Right lung (tissue), 10 donors: ENCODE measurements at places on chromosomes 4 and X.
A peak's percentile ranks its signal among the peaks of the same experiment; 100 is the strongest.

DNA sequence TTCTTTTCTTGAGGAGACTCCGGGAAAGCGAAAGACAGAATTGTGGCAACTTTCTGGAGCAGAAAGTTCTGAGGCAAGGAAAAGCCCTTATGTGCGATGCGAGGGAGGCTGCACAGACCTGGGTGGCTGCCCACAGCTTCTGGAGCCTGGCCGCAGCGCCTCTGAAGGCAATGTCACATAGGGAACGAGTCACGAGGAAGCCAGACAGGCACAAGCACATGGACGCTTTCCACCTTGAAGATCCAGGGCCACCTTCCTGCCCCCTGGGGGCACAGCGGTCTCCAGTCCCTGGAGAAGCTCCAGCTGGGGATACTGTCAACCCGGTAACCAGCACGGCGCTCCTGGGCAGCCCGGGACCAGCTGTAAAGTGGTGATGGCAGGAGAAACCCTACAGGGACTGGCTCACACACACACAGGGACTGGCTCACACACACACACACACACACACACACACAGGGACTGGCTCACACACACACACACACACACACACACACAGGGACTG lies 69.8 kb downstream of the MTNR1A start:
- DNase-seq: peak; percentile 46

DNA sequence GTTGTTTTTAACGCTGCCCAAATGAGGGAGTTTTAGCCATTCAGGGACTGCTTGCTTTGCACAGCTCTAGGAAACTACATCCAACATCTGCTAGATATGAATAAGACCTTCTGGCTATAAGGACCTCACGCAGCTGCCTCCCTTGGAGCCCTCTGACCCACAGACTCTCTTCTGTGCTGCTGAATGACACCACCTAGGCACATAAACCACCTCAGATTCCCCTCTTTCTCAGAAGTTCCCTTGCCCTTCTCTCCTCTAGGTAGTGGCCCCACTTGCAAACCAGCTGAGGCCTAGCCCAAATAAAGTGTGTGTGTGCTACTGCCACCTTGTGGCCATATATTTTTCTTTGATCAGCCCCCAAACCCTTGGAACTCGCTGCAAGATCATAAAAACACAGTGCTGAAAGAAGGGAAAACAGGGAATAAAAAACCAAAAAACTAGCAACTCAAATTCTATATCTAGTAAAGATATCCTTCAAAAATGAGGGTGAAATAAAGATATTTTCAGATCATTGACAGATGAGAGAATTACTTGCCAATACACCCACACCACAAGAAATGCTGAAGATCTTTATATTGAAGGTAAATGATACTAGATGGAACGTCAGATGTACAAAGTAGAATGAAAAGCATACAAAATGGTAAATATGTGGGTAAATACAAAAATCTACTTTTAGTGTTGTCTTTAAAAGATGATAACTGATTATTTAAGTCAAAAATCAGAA lies 265.9 kb downstream of the ADAMTS3 start:
- peak; percentile 21 for DNase-seq

DNA sequence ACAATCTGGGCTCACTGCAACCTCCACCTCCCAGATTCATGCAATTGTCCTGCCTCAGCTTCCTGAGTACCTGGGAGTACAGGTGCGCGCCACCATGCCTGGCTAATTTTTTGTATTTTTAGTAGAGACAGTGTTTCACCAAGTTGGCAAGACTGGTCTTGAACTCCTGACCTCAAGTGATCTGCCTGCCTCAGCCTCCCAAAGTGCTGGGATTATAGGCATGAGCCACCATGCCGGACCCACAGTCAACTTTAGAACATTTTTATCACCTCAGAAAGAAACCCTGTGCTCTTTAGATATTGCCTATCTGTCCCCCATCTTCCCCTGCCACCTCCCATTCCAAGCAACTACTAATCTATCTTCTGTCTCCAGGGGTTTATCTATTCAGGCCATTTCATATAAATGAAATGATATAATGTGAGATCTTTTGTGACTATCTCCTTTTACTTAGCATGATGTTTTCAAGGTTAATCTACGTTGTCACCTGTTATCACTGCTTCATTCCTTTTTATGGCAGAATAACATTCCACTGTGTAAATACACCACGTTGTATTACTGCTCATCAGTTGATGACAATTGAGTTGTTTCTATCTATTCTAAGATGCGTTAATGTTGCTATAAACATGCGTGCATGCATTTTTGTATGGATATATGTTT lies 44.3 kb upstream of the GALNT7 start:
- DNase-seq: no peak

DNA sequence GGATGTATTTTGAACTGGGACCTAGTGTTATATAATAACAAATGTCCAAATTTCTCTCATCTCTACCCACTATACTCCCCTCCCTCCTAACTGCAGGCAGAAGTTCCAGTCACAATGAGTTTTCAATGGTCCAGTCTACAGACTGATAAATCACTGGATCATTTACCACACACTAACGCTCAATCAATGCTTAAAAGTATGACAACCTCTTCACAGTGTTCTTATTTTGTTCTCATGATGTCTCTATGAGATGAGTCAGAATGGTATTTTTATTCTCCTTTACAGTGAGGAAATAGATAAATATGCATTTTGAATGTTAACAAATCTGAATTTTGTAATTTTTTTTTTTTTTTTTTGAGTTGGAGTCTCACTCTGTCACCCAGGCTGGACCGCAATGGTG lies 83.7 kb upstream of the ETNPPL start:
- DNase-seq: no peak

DNA sequence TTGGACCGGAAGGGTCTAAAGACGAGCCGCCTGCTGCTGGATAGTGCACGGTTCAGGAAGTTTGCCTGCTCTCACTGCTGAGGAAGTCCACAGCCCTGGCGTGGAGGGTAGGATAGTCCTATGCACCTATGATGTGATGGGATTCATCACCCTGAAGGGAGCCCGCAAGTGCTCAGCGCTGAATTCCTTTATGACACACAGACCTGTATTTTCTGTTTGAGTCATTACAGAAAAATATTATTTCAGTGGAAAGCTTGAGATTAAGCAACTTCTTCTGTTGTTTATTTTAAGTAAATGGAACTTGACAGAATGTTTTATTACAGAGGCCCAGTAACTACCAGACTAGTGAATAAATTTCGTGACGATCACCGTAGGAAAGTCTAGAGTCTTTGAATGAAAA lies 123.2 kb downstream of the TRIML1 start:
- DNase-seq: no peak

- DNase-seq: peak; percentile 32
Observed at GRCh38 chrX:39427492-39427891, 626.2 kb downstream of the MID1IP1 start.

GRCh38 chrX:13938051-13938828 lies 91.5 kb downstream of the GEMIN8 start:
- DNase-seq: peak; percentile 38

- no peak for DNase-seq
Observed at GRCh38 chr4:89290727-89291516, 16.7 kb downstream of the GPRIN3 start.

DNA sequence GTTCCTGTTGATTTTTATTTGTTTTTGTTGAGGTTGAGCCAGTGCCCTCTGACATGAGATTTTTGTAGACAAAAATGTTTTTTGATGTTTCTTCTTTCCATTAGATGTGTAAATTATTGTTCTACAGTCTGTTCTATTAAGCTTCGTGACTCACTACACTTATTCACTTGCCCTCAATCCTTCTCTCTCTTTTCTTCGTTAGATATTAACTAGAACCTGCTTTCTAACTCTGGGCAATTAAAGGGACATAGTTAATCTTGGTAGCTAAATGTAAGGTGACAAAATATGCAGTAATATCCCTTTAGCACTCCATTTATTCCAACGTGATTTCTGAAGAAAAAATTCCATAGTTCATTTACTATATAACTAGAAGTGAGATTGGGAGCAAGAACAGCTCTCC lies 333.9 kb downstream of the PDHA2 start:
- DNase-seq: no peak

GRCh38 chrX:98231003-98231402 lies 1347.3 kb downstream of the RPA4 start:
- no peak for DNase-seq

- DNase-seq: no peak
Observed at GRCh38 chrX:69369999-69370398, 134.1 kb upstream of the NALF2 start.

GRCh38 chr4:3291411-3291968 lies 1.3 kb upstream of the RGS12 start:
- DNase-seq: no peak

DNA sequence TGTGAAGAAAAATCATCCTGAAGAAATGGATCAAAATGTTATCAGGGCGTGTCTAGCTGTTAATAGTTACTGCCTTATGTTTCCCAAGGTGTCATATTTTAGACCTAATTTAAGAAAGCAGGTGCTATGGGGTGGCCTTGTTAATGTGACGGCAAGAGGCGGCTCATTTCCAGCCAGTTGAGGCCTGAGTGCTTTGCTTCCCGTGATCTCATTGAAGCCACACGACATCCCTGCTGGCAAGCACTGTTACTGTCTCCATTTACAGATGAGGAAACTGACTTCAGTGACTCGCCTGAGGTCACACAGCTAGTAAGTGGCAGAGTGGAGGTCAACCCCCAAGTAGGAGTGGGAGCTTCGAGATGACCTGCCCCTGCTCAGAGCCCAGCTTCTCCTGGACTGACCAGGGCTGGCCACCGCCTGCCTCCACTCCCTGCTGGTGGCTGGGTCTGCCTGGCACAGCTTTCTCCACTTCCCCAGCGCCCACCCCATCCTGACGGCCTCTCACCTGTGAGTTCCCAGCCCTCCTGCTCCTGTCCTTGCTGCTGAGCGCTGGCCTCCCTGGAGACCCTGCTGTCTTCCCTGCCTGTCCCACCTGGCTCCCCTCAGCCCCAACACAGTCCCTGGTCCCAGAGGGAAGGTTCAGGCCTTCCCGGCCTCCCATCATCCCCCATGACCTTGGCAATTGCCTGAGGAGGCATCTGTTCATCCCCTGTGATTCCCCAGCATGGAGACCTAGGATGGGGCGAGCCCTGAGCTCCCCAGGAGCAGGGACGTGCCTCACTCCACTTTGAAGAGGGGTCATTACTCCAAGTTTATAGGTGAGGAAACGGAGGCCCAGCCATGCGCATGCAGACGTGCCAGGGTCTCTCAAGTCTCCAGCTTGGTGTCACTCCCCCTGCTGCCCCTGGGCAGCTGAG lies 47.7 kb upstream of the SORCS2 start:
- DNase-seq: no peak

GRCh38 chr4:6192245-6192644 lies 8.1 kb downstream of the JAKMIP1 start:
- no peak for DNase-seq

DNA sequence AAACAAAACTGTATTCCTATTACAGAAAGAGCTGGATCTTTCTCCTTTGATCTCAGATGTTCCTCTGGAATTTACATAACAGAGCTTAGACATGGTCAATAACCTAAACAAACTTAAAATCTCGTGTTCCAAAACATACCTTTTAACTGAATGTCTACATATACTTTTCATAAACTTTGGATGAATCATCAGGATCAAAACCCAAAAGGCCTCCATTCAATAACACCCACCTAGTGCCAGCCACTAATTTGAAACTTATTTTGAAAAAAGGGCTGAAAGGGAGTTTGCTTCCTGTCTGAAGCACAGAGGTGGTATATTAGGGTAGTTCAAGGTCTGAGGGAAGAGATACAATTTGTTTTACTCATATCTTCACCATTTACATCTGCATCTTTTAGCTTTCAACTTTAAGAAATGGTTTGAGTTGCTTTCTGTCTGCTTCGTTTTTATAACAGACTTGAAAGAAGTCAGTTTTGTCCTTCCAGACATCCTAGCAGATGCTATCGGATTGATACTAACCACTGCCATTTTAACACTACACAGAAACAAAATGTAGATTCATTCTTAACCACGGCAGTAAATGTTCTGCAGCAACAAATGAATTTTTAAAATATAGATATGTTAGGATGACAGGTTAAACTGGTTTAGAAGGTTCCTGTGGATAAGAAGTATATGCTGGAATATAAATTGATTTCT lies 242.8 kb upstream of the DKK2 start:
- DNase-seq: no peak

DNA sequence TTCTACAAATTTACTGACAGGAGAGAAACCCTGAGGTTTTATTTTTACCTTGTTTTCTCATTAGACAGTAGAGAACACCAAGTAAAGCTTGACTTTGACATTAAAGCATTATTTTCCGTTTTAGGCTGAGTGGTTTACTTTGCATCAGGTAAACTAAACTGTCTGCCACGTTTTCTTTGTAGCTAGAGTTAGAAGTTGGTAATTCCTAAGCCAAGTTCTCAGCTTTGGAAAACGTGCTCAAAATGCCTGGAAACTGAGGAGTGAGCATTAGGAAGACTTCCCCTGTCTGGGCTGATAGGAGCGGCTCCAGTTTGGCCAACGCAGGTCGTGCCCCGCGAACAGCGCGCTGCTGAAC lies 819 bp downstream of the PDLIM3 start:
- no peak for DNase-seq

DNA sequence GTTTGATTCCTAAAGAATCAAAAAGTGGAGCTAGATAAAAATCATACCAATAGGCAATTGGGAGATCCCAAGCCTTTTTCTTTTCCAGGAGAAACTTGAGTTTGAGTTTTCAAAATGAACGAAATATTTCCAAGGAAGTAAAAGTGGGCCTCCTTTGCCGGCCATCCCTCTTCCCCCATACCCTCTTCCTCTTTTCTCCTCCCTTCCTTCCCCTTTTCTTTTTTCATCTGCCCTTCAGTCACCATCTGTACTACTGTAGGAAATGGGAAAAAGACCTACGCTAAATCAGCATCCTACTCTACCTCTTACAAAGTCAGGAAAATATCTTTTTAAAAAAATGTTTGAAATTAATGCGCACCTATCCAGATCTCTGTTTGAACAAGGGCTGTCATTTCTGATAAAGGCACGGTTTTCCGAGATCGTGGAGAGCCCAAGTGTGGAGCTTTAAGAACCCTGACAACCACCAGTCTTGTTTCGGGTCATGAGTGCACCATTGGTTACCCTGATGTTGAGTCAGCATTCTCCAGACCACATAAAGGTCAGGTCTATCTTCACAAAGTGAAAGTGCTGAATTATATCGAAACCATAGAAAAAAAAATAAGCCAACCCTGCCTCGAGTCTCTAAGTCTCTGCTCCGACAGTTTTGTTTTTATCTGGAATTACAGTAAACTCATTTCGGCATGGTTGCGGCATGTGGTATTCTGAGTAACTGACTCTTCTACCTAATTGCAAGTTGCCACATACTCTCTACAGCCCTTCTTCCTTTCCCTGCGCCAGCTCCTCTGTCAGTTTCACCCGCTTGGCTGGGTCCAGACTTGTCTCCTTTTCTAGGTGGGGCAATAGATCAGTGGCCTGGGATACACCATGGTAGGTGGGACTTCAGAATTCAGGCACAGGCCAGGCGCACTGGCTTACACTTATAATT lies 140.2 kb upstream of the KLF3 start:
- no peak for DNase-seq

GRCh38 chrX:148573119-148573518 lies 72.7 kb downstream of the AFF2 start:
- DNase-seq: no peak

- DNase-seq: peak; percentile 84
Observed at GRCh38 chr4:140252742-140253555, 99.0 kb upstream of the MAML3 start.

GRCh38 chrX:630612-631496 lies at the start of gene SHOX:
TSS of gene SHOX (plus strand) at chrX:630791. CDS start at chrX:630898, 107 bp downstream.
- DNase-seq: no peak
